ENCODE measurements at places on chromosomes 12 and 14.

DNA sequence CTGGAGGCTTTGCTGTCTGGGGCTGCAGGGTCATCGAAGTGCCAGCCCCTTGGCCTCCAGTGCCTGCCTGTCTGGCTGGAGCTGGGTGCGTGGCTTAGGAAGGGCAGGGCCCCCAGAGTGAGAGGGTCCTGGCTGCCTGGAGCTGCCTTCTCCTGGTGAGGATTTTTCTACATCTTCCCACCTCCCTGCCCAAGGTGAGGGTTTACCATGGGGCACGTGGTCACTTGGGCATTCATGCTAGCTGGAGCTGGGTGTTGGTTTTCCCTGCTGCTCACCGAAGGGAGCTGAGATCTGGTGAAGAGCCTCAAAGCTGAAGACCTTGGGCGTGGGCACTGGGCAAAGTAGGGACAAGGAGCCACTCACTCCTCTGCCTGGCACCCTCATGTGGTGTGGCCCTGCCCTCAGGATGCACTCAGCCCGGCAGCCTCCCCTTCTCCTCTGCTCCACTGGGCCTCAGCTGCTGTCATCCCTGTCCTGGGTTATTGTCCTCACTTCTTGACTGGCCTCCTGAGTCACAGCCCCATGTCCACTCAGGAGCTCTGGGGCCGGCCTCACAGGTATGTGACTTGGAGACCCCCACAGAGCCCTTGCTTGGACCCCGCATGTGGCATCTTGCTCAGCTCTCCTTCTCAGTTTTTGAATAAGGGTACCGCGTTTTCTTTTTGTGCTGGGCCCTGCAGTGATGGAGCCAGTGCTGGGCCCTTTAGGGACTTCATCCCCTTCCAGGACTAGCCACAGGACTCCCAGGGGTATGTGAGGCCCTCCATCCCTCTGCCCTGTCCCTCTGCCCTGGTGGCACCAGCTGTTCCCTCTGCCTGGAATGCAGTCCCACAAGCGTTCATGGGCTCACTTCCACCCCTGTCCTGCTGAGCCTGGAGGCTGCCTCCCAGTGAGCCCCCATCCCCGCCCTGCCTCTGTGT, 1.6 kb downstream of the CEP170B start:
- DNase-seq: no peak

DNA sequence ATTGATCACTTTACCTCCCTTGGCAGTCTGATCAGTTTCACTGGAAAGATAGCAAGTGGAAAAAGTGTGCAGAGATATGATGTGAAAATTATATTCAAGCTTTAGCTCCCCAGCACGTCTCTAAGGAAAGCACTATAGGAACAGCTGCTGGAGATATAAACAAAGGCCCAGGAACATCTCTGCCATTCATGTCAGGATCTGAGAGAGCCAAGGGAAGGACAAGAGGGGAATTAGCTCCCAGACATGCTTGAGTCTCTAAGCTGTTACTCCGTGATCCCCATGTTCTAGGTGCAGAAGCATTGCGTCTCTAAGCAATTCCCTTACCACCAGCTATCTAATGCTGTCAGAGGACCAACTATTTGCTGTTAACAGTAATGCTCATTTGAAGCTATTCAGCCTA, 700.2 kb downstream of the DIO2 start:
- DNase-seq: no peak

DNA sequence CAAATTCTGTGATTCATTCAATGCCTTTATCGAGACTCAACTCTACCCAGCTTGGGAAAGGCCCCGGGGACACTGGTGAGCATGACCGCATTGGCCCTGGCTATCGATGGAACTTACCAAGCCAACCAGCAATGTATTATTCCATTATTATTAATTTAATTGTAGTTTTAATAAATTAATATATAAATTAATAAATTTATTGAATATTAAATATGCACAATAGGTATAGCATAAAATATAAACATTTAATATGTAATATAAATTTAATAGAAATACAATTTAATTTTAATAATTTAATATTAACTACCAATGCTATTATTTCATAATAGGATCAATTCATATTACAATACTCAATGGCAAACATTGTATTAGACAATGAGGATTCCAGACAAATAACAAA, 163.4 kb downstream of the DPF3 start:
- DNase-seq: no peak

DNA sequence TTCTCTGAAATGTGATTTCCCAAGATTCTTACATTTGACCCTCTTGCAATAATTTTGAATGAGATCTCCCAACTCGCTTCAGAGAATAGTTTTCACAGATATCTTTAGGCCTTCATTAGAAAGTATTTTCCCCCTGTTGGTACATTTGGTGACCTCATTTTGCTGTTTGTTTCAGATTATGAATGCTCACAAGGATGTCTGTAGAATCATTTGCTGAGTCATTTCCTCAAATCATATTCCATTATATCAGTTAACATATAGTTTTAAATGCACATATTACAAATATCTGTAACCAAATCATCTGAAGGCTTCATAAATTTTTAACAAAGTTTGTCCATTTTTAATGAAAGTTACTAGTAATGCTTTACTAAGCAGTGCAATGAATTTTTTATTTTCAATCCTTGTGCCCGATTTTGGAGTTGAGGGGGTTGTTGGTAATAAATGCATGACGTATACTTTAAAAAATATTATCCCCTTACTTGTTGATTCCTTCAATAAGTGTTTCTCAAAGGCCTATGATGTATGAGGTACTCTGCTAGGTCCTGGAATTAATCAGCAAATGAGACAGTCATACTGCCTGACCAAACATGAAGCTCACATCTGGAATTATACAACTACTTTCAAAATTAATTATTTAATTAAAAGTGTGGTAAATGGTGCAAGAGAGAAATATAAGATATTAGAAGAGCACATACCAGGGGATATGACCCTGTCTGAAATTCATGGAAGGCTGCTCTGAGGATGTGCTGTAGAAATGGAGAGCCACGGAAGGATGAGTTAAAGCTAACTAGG, 126.9 kb upstream of the RAP1B start:
- no peak for DNase-seq

GRCh38 chr14:85587151-85587711, 57.3 kb downstream of the FLRT2 start:
- no peak for DNase-seq

All from CD4-positive, alpha-beta T cell treated with Interleukin-6 for 4 hours (primary cell).